ENCODE measurements at places on chromosomes 12 and 14.

DNA sequence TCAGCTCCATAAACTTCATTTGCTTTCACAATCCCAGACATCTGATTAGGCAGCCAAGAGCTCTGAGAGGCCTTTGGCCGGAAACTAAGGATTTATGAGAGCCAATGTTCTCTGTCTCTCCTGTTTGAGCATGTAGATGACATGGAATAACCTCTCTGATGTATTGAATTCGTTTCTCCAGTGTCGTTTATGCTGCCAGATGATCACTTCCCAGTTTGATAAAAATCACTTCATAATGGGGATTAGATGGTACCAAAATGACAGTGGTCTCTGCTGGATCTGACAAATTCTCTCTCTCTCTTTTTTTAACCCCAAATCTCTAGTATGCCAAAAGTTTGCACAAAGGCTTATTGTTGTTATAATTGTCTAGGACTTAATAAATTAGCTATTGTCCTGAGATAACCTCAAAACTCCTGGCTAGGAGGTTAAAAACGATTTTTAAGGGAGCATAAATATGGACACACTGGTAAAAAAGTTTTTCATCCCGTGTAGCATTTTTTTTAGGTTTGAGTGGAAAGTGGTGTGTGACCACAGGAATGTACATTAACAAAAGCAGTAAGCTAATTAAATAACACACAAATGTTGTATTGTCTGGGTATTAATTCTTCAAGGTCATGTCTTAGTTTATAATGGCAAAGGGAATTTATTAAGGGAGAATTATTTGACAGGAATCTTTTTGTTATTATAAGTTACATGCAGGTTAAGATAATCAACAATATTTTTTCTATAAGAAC, 82.6 kb upstream of the USP44 start:
- DNase-seq = no peak

GRCh38 chr12:81597928-81598604, 161.1 kb downstream of the PPFIA2 start:
- DNase-seq = no peak

DNA sequence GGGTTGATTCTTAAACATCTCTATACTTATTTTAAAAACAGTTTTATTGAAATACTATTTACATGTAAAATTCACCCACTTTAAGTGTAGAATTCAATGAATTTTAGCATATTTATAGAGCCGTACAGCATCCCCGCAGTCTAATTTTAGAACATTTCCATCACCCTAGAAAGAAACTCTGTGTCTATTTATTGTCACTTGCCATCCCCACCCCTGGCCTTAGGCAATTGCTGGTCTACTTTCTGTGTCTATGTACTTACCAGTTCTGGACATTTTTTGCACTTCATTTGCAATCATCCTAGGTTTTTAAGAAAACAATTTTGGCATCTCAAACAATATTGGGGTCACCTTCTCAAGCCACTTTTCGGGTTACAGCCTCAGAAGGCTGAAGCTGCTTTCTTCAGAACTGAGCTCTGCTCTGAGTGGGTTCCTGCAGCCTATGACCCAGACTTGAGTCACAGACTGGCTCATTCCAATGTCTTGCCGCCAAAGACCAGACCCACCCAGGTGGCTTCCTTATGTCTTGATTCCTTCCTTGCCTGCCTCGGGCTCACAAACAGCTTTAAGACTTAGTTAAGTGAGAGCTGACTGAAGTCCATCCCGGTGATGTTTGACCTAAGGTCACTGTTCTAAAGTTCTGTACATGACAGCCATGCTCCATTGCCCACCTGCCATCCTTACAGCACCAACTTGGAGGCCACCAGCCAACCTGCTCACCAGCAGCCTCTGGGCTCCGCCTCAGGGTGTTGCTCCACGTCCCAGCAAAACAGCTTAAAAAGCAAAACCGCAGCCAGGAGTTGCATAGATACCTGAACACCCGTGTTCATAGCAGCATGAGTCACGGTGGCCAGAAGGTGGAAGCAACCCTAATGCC, 131.5 kb downstream of the CHST11 start:
- DNase-seq = no peak

DNA sequence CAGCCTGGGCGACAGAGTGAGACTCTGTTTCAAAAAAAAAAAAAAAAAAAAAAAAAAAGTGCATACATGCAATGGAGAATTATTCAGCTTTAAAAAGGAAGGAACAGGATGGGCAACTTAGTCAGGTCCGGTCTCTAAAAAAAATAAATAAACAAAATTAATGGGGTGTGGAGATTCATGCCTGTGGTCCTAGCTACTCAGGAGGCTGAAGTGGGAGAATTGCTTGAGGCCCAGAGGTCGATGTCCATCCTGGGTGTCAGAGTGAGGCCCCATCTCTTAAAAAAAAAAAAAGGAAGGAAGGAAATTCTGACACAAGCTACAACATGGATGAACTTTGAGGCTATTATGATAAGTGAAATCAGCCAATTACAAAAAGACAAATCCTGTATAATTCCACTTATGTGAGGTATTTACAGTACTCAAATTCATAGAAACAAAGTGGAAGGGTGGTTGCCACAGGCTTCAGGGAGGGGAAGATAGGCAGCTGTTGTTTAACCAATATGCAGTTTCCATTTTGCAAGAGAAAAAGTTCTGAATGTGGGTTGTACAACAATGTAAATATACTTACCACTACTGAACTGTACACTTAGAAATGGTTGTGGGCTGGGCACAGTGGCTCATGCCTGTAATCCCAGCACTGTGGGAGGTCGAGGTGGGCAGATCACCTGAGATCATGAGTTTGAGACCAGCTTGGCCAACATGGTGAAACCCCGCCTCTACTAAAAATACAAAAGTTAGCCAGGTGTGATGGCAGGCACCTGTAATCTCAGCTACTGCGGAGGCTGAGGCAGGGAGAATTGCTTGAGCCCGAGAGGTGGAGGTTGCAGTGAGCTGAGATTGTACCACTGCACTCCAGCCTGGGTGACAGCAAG, 12.3 kb upstream of the APOF start:
- peak; percentile 69 for DNase-seq

Data from OCI-LY7 (cell line).